Stimulated activated CD8-positive, alpha-beta memory T cell treated with anti-CD3 and anti-CD28 coated beads, Interleukin-7, amount 100 ng/mL, for 1 hour (primary cell): ENCODE measurements at places on chromosomes 1 and 21.

DNA sequence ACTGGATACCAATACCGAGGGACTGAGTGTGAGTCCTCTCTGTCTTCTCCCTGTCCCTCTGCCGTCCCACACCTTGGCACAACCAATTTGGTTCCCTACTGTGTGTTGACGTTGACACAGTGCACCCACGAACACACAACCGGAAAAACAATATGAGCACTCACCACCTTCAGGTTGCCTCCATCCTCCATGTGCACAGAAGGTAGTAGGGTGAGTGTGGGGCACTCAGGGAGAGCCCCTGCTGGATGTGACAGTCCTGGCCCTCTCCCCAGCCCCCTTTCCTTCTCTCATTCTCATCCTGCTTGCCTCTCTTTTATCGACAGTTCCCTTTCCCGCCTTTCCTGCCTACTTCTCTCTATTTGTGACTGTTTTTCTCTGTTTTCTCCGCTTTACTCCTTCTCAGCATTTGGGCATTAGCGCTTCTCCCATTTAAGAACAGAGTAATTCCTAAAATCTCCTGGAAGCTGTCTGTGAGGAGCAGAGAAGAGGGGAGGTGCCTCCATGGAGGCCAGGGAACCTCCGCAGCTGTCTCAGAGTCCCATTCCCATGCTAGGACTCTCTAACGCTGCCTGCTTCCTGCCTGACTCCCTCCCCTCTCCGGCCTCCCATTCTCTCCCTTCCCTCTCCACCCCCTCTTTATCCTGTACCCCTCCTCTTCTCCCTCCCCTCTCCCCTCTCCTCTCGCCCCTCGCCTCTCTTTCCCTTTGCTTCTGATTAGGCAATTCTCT, 16.4 kb downstream of the CADM3 start:
- no peak for DNase-seq

- DNase-seq, result no peak
These were observed 758 bp downstream of the DEPDC1 start for GRCh38 chr1:68495968-68496679.

DNA sequence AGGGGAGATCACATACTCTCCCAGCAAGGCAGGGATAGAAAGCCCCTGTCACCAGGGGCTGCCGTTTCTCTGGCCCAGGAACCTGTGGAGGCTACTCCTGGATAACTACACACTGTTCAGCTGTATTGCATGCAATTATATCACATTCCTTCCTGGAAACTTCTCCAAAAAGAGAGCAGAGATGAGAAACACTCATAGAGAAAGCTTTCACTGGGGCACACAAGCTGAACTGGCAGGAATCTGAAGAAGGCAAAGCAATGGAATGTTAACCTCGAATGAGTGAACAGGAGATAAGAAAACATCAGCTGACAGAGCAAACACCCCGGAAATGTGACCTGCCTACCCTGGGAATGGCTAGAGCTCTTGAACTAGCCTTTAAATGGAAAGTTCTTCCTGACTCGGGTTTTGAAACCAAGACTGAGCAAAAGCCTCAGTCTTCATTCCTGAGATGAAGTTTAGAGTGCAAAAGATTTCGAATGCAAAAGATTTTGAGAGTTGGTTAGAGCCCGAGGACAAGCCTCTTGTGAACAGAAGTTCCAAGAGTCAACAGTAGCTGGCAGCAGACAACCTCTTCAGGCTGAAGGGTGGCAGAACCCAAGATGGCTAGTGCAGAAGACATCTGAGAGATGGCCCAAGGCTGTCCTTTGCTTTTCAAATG, 32.3 kb downstream of the CCN1 start:
- no peak for DNase-seq

- no peak for DNase-seq
These were observed 128.2 kb downstream of the NFIA start for GRCh38 chr1:61210435-61211154.

GRCh38 chr1:42690477-42691156, 8.4 kb downstream of the YBX1 start:
- DNase-seq, result no peak

DNA sequence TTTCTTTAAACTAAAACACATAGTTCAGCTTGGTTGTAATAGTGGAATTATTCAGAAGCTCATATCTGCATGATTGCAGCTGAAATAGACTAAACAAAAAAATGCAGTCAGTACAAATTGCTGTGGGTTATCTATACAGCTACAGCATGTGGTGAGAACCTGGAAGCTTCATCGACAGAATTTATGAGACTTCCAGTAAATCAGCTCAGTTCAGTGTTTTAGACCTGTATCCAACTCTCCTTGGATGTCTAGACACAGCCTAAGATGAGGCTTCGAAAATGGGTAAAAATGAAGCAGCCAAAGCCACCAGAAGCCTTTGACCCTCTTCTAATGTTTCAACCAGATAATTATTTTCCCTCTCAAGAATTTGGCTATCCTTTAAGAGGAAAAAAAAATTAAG, 127.1 kb upstream of the C1orf105 start:
- no peak for DNase-seq

DNA sequence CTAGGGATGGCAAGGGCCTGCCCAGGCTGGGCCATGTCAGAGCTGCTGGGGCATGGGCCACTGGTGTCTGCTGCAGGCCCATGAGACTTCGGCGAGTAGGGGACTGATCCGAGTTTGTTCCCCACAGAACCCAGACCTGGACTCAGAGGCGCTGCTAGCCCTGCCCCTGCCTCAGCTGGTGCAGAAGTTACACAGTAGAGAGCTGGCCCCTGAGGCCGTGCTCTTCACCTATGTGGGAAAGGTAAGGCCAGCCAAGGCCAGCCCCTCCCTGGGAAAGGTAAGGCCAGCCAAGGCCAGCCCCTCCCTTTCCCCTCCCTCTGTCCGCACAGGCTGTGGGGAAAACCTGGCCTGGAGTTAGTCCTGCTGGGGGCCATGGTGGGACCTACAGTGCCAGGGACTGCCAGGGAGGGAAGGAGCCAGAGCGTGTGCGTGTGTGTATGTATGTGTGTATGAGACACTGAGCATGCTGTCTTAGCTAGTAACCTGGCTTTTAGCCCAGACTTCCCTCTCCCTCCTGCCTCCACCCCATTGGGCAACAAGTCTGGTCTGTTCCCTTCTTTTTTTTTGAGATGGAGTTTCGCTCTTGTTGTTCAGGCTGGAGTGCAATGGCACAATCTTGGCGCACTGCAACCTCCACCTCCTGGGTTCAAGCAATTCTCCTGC, 8.0 kb downstream of the FAAH start:
- no peak for DNase-seq

GRCh38 chr1:29515170-29515955, 279.0 kb downstream of the PTPRU start:
- no peak for DNase-seq

DNA sequence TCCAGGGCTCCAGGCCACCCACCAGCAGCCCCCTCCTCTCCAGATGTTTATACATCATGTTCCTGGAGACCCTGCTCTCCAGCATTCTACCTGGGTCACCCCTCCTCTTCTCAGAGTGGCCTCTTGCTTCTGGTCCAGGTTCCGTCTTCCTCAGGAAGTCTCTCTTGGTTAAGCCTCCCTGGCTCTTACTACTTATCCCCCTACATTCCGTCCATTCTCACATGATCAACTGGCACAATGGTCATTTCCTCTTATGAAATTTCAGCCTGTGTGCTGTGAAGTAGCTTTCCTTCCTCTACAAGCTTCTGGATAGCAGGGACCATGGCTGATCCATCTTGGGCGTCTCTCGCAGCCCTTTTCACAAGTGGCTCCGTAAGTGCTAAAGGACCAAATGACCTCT, 33.9 kb upstream of the ATP2B4 start:
- no peak for DNase-seq
